ENCODE measurements at places on chromosomes 3 and 15. TPM values are rescaled to one million over a fixed set of nuclear protein-coding genes. Genes with fewer than 3 reads are reported as not detected.
A peak's percentile ranks its signal among the peaks of the same experiment; 100 is the strongest.

SQOR gene
- polyA plus RNA-seq: 3.4 TPM

DNA sequence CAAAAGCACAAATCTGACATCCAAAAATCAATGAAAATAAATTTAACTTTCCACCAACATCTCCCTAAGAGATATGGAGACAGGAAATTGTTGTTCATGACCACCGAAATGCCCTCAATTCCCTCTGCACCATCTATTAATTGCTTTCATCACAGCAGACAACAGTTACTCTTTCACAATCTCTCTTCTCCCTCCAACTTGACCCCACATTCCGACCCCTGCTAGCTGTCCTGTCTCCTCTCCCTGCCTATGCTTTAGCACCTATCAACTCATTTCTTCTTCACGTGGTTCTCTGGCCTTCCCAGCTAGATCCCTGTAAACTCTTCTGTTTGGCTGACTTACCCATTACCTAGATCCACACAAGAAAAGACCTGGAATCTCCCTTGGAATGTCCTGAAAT lies 173.9 kb upstream of the ADAMTS9 start:
- DNase-seq: no peak

- DNase-seq: no peak
These were observed 24.8 kb downstream of the ANAPC13 start for GRCh38 chr3:134460965-134461364.

- peak; percentile 11 for DNase-seq
These were observed 170.7 kb downstream of the OCA2 start for GRCh38 chr15:27928386-27928785.

DNA sequence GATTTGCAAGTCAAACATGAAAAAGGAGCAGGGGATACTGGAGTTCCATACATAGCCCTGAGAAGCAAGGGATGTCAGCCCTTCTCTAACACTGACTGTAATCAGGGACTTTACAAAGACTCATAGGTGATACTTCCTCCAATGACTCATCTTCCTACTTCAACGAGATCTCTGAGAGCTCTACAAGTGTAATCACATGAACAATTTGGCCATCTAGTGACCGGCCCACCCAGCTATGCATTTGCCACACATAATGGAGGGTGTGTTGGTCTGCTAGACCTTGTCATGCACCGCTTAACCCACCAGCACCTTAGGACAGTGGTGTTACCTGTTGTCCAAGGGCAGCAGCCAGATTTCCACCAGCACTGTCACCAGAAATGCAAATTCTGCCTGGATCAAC lies 75.3 kb downstream of the NCEH1 start:
- DNase-seq: no peak

- DNase-seq: no peak
These were observed 228.9 kb downstream of the FEZF2 start for GRCh38 chr3:62144482-62144881.
